ENCODE measurements at places on chromosomes 7 and 10.

DNA sequence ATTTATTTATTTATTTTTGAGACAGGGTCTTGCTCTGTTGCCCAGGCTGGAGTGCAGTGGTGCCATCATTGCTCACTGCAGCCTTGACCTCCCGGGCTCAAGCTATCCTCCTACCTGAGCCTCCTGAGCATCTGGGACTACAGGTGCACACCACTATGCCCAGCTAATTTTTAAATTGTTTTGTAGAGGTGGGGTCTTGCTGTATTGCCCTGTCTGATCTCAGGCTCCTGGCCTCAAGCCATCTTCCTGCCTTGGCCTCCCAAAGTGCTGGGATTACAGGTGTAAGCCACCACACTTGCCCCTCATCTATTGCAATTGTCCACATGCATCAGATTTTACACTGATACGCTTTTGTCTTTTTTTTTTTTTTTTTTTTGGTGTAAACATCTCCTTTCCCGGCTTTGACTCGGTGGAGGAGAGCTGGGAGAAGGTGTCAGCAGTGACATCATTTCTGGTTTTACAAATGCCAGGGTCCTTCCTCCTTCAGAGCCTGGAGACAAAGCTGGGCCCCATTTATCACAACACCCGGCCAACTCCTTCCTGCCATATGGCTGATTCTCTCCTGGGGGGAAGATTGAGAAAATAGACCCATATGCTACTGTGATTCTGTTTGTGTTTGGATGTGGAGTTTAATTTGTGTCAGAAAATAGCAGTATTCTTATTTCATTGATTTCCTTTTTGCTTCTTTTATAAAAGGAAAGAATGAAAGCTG is 61.3 kb downstream of the GALNT17 start:
- DNase-seq = no peak

DNA sequence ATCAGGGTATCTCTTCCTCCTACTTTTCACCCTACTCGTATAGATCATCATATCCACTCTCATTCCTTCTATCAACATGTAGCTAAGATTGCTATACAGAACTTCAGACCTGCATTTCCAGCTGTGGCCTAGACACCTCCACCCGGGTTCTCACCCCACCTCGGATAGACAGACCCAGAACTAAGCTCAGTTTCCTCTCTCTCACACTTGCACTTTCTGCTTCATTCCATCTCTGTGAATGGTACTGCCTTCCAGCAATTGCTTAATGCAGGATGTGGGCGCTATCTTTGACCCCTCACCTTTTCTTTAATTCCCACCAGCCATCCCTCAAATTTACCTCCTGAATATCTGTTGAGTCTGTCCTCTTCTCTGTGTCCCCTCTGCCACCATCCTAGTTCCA is 35.7 kb downstream of the AGK start:
- no peak for DNase-seq

DNA sequence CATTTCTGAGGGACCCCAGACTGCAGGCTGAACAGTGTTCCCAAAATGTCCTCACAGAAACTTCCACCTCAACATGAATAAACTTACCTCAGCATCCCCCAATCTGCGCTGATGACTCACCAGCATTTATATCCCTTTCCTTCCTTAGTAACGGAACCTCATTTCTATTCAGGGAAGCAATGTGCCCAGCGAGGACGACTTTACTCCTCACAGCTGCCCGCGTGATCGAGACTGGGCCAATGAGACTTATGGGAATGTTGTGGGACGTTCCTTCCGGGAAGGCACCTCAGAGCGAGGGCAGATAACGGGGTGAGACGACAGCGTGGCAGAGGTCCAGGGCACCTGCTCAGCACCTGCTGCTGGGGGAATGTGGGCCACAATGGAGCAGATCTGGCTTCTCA is 73.1 kb upstream of the CAMK2B start:
- no peak for DNase-seq

GRCh38 chr7:100141555-100141949 is 7.2 kb upstream of the LAMTOR4 start:
- no peak for DNase-seq

- no peak for DNase-seq
These were observed 32.2 kb downstream of the IQUB start for GRCh38 chr7:123502201-123502600.

DNA sequence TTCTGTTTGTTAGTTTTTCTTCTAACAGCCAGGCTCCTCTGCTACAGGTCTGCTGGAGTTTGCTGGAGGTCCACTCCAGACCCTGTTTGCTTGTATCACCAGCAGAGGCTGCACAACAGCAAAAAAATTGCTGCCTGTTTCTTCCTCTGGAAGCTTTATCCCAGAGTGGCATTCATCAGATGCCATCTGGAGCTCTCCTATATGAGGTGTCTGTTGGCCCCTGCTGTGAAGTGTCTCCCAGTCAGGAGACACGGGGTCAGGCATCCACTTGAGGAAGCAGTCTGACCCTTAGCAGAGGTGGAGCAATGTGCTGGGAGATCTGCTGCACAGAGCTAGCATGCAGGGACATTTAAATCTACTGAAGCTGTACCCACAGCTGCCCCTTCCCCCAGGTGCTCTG is 26.7 kb upstream of the CROT start:
- no peak for DNase-seq

DNA sequence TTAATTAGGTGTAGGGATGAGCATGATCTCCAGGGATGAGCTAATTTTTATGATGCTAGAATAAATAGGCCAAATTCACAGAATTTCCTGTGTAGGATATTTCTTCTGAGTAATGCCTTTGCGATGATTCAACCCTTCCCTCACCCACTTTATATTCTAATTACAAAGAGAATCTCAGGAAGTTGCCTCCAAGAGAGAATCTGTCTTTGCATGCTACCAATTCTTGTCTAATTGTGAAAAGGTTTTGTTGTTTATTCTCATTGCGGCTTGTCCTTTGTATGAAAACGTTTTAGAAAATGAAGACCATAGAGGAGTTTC is 6.3 kb downstream of the C7orf57 start:
- no peak for DNase-seq

DNA sequence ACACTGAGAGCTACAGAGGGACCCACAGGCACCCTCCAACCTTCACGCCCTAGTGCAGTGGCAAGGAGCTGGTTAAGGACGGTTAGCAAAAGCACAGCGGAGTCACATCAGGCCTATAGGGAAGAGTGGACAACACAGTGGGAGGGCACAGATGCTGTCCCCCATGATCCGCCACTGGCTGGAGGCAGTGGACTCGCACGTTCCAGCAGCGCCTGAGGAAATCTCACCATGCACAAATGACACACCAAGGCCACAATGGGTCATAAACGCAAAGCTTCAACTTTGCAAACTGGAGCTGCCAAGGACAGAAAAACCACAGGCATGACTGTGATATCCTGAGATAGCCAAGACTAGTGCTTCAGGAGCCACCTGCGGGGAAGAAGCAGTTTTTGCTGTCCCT is 58.8 kb downstream of the GRB10 start:
- DNase-seq = no peak

- no peak for DNase-seq
These were observed 137.3 kb downstream of the TCERG1L start for GRCh38 chr10:131174211-131174565.

GRCh38 chr7:47507522-47507921 is 74.4 kb downstream of the TNS3 start:
- DNase-seq = no peak

GRCh38 chr7:10677668-10678232 is 295.9 kb upstream of the PHF14 start:
- DNase-seq = no peak

DNA sequence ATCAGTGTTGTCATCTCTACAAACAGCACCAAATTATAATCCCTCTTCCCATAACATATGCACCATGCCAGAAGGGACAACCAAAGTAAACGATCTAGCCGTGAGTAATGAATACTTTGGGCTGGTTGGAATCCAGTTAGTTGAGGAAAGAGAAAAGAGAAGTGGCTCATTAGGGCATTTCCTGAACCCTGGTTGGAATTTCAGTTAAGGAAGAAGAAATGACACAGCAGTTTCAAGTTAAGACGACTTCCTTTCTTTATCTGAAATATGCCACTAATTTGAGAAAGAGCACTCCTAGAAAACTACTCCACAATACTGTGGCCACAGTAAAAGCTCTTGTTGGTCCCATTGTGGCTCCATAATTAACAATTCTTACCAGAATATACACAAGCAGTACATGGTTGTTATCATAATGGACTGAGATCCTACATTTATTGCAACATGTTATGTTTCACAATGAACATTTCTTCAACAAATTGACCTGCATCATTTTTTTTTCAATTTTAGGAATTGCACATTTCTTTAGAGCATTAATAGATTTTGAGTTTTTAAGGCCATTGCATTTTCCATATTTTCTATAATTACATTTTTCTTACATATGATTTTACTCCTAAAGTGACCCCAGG is at the start of gene TFEC:
TSS of gene TFEC (minus strand) at position 113 of the 626 bp plus-strand sequence. CDS start 46,322 bp downstream, outside the sequence.
- no peak for DNase-seq

DNA sequence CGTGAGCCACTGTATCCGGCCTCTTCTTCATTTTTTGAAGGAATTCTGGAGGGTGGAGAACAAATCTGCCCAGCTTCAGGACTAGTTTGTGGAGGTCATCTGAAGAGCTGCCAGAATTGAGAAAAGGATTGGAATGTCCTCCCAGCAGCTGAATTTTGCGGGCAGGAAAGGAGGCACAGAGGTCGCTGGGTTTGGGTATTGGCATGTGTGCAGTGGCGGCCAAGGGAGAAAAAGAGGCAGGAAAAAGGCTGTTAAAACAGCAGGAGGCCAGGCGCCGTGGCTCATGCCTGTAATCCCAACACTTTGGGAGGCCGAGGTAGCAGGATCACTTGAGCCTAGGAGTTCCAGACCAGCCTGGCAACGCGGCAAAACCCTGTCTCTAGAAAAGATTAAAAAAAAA is 80.4 kb downstream of the HIP1 start:
- DNase-seq = no peak

DNA sequence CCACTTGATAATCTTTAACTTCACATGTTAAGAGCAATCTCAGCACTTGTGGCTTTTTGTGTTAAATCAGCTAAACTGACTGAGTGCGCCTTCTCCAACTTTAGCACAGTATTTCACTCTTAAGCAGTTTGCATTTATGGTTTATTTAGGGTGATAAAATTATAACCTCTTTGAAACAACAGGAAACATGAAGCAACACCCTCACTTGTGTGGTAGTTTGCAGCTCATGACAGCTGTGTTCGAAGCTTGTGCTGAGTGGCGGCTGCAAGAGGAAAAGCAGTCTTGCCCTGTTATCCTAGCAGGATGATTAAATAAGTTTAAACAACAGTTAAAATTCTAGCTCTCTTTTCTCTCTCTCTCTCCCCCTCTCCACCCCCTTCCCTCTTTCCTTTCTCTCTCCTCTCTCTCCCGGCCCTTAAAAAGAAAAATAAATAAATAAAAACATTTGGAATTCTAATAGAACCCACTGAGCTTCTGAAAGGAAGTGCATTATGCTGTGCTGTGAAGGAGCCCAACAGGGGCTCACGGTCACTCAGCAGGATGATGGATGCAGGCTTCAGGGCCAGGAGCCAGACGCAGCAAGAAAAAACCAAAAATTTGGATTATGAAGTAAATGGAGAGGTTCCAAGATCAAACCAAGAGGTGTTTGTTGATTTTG is 25.2 kb downstream of the OGDH start:
- DNase-seq = peak; percentile 59

DNA sequence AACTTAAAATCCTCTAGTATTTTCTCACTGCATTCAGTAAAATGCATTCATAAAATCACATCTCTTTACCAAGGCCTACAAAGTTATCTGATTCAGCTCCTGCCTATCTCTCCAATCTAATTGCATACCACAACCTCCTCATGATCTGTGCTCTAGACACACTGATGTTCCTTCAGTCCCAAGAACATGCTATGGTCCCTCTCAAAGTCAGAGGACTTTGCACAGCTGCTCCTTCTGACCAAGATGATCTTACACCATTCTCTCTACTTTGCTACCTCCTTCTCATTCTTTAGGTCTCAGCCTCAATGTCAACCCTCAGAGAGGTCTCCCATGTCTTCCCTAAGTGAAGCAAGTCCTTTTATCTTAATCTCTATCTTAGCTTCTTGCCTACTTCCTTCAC is 45.5 kb downstream of the CAV1 start:
- DNase-seq = no peak

DNA sequence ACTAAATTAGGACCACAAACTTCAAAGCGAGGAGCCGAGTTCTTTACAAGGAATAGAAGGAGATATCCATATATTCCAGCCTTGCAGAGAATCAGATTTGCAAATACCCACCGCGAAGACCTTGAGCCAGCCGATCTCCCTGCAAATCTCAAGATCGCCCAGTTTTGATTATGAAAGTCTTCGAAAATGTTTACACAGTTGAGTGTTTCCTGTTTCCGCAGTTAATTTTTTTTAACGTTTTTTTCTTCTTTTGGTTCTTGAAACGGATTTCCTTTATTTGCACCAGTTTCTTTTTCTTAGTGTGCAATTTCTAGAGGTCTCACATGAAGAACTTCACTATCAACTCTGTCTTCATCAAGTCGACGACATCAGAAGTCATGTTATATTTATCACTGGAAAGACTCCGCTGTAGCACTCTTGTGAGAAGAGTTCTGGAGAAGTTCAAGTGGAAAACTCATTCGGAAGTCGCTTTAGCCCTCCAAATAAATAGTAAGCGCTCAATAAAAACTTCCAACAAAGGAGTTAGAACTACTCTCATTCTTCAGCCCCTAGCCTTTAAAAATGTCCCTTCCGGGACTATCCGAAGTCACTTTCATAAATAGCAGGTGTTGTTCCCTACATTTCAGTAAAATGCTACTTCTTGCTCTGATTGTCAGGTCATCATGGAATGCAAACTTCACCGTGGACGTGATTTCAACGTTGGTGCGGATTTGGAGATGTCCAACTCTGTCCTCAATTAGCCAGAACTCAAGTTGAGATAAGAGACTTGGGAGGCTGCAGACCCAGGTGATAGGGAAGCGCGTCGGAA is 11.9 kb upstream of the SPAG6 start:
- no peak for DNase-seq

DNA sequence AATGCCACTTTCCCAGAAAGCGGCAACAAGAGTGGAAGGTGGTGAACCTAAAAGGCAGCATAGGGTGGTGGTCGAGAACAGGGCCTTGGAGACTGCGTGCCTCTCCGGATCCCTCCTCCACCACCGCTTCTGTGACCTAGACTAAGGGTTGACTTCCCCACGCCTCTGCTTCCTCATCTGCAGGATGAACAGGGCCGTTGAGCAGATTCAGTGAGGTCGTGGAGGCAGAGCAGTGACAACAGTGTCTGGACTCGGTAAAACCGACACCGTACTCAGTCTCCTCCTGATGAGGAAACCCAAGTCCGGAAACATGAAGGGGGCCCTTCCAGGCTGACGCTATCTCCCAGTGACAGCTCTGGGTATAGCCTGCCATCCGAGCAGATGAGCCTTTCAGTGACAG is 162.6 kb downstream of the CELF2 start:
- no peak for DNase-seq

- DNase-seq = peak; percentile 73
These were observed 4.2 kb upstream of the UPP1 start for GRCh38 chr7:48084727-48085432.

Measured in left lung (tissue), 14 donors.